ENCODE measurements at places on chromosomes 4 and X.

GRCh38 chr4:169397762-169398161 is 127.0 kb upstream of the SH3RF1 start:
- no peak for DNase-seq

DNA sequence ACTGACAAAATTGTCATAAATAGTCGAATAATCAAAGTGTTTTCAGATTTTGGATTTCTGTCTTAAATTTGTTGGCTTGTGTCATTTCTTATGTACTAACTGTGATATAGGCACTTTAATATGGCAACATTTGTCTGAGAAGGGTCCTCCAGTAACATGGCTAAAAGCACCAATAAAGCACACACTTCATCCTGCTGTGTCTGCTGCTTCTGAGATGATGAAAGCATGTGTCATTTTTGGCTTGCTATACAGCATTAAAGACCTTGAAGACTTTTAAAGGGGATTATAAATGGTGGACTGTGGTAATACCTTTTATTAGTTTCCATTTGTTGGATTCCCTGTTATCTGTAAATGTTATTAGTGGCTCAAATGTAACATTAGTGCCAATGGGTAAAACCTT is 551.8 kb upstream of the GRID2 start:
- DNase-seq: no peak

DNA sequence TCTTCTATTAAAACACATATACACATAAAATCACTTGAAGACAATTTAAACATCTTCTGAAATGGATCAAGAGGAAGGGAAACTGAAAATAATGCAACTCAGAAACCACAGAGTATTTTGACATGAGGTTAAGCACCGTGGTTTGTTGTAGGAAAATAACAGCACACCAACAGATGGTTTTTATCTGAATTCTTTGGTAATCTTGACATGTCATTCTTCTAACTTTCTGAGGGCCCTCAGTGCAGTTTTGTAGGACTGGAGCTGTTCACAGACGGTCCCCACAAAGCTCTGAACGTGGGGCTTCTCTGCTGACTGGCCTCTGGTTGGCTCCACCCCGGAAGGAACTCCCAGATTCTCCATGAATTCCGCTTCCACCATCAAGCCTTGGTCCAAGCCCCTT is 16.0 kb upstream of the TLR8 start:
- no peak for DNase-seq

- DNase-seq: no peak
Observed at GRCh38 chrX:68503836-68504636, 5.2 kb downstream of the YIPF6 start.

GRCh38 chrX:72201836-72202536 is 20.4 kb downstream of the PIN4 start:
- peak; percentile 48 for DNase-seq

DNA sequence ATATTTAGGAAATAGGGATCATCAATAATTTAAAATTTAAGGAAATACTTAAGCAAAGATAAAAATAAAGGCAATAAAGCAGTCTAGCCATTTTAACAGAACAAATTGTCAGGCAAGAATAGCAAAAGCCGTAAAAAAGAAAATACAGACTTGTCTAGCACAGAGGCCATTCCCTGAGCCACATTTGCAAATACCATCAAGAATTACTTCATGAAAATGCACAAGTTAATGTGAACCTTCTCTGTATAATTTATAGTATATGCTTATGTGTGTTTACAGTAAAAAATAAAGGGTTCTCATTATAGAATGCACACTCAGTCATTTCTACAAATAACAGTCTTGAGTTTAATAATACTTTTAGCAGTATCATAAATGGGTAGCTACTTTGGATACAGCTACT is 505.9 kb upstream of the CPEB2 start:
- DNase-seq: no peak

- DNase-seq: no peak
Observed at GRCh38 chrX:151729056-151729725, 5.4 kb upstream of the CNGA2 start.

DNA sequence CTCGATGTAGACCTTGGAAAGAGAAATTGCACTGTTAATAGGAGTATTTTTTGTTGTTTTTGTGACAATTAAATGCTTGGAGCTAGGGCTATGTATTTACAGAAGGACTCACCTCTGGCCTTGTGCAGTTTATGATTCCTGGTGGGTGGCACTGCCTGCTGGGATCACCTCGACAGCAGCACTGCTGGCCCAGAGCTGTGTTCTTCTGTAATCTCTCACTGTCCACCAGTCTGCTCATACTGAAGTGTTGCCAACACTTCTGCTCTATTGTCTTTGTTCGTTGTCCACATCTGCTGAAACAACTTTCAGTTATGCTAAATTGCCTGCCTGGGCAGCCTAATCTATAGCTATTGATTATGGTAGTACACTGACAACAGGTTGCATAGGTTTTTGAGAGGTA is 194.4 kb upstream of the ANK2 start:
- no peak for DNase-seq

- no peak for DNase-seq
Observed at GRCh38 chr4:174505007-174505406, 17.3 kb downstream of the HPGD start.

DNA sequence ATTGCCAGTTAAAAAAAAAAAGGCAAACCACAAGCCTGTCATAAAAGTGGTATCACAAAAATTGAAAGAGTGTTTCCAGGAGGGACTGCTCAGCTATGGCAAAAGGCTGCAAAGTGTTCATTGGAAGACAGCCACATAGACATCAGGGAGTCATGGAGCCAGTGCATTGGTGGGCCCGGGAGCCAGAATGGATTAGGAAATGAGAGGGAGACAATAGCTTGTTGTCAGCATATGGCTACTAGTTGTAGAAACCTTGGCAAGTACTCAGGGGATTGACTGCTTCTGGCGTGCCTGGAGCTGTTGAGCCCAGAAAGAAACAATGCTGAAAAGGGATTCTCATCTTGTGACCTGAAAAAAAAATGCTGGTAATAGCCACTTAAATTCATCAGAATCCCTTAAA is 5.0 kb downstream of the GAR1 start:
- DNase-seq: no peak

DNA sequence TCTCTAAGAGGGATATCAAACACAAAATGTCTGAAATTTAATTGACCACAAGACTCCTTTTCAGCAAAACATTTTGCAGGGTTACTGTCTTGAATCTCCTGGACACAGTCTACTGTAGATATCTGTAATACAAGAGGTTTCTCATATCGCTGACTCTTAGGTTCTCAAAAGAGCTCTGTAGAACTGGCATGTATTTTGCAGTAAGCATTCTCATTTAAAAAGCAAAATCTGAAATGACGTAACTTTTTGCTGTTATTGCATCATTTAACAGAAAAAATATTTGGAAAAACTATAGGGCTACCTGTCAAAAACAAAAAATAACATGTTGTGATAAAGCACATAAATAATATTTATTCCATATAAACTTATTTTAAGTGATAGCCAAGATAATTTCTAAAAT is 114.2 kb downstream of the CDS1 start:
- no peak for DNase-seq

DNA sequence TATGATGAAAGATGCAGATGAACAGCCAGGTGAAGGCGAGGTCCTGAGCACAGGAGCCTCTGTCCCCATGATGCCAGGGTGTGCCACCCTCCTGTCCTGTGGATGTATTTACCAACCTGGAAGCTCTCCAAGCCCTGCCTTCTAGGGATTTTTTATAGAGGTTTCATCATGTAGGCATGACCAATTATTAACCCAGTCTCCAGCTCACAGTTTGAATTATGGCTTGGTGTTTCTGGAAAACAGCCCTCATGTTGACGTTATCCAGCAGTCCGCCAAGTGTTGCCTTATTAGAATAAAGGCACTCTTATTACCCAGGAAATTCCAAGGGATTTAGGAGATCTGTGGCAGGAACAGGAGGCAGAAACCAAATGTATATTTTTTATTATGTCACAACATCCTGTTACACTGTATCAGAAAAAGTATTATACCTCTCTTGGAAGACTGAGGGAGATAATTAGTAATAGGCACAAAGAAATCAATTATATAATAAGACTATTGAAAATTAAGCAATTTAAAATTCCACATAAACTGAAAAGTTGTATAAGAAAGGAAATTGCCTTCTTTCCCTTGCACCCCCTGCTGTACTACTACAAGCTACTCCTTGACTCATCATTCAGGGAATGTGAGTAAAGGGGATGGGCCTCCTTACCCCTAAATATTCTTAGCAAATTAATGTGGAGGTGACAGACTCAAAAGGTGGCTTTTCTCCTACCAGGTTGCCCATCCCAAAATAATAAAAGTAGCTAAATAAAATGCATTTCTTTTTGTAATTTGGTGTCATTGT is 129.6 kb downstream of the ZNF330 start:
- DNase-seq: peak; percentile 66

- DNase-seq: no peak
Observed at GRCh38 chr4:112647785-112648184, 10.8 kb downstream of the LARP7 start.

DNA sequence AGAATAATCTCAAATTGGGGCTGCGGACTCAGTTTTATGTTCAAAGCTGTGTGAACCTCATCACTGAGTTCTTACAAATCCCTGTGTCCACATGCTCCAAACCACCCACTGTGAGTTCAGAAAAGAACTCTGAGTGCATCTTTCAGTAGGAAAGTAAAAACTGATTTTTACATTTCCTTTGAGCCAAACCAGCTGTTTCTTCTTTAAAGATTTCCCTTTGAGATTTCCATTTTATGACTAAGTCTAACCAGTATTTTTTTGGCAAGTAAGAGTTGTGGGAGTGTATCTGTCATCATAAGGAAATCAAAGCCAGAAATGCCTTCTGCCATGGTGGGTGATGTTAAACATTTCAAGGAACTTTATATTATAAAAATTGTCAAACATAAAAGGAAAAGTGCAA is 100.0 kb downstream of the TET2 start:
- peak; percentile 16 for DNase-seq

DNA sequence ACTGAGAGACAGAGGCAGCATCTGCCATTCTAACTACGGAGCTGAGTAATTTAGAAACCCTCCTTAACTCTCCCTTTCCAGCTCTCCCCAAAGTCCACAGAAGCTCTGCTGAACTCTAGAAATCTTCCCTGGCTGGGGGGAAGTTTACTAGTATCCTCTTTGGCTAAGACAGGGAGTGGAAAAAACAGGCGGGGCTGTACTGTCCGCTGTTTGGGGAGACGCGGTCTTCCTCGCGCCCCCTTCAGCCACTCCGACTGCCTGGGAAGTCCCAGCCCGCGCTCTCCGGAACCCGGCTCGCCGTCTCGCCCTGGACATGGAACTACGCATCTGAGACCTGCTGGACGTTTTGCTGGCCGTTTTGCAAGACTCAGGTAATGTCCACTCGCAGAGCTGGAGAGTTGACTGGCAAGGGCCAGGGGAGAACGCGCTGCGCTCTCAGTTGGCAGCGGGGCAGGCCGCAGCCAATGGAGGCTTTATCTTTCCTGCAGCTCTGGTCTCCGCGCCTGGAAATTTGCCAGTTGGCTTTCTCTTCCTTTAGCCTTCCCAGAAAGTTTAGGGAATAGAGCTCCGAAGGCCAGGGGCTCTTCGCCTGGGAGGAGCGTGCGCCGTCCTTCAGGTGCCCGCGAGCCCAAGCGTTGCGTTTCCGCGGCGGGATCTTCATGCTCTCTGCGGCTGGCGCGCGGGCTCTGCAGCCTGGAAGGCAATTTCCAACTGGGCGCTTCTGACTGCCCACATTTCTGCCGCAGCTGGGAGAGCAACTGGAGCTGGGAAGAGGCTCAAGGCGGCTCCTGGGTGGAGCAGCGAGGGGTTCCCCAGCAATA is 892 bp downstream of the IL1RAPL2 start:
- DNase-seq: no peak

DNA sequence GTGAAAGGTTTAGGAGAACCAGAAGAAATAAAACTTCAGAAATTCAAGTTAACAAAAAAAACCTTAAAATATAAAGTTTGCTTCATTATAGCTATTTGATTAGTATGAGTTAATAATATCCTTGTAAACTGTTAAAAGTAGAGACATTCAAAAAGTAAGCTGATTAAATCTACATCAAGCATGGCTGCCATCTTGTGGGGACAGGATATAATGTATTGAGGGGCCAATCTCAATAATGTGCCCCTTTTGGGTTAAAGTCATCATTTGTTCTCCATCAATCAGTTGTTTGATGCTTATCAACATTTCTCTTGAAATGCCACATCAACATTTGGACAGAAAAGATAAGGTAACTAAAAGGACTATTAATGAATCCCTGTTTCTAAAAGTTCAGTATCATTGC is 4.6 kb upstream of the GRID2 start:
- DNase-seq: no peak

GRCh38 chrX:124406294-124407014 is 60.1 kb downstream of the SH2D1A start:
- peak; percentile 25 for DNase-seq

DNA sequence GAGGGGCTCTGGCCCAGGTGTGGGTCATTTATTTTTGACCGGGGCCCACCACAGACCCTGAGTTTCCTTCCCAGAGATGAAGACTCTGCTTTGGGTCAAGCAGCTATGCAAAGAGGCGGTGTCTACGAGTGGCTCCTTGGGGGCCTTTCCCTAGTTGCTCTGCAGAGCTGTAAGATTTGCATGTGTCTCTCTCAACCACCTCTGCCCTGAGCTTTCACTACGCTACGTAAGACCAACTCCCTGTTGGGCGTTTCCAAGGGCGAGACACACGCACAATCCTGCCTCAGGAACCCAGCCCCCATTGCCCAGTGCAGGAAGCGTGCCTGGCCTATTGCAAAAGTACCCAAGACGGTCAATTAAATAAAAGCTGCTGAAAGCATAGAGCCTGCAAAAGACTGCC is 10.0 kb upstream of the ANOS1 start:
- no peak for DNase-seq

DNA sequence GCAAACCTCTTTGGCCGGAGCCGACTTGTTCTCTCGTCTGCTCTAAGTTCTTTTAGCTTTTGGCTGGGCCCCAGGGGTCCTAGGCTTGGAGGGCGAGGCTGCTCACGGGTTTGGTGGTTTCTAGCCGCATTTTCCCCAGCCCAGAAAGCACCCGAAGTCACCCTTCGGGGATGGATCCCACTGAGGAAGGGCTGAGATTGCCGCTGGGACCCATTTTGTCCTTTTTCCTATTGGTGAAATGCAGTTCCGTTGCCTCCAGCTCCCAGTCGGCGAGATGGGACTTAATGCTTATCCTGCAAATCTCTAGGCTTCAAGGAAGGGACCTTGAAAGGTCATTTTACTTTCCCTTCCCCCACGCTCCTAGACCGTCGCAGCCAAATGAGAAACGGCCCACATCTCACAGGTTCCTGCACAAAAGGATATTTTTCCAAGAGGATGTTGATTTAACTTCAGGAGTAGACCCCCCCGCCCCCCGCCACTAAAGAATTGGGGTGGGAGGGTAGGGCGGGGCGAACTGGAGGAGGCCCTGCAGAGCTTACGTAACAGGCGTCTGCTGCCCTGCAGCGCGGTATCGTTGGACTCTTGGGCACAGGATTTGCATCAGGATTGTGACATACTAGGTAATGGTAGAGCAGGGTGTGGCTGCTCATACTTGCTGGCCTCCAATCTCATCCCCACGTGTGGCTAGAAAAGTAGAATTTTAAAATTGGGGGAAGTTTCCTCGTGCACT is 564 bp downstream of the PGK1 start:
- DNase-seq: no peak

GRCh38 chr4:186687265-186687664 is 36.4 kb downstream of the FAT1 start:
- DNase-seq: no peak

All from HFF-Myc (cell line).